ENCODE measurements at places on chromosomes 16 and 17. TPM values are rescaled to one million over a fixed set of nuclear protein-coding genes. Genes with fewer than 3 reads are reported as not detected.
A peak's percentile ranks its signal among the peaks of the same experiment; 100 is the strongest.

- peak; percentile 68 for DNase-seq
Measured at GRCh38 chr17:42459801-42460281, 1.2 kb downstream of the ATP6V0A1 start.

GRCh38 chr17:42026857-42027589 lies 7.1 kb downstream of the NKIRAS2 start:
- DNase-seq: no peak

- no peak for DNase-seq
Measured at GRCh38 chr16:75801307-75801706, 75.0 kb upstream of the CPHXL start.

DNA sequence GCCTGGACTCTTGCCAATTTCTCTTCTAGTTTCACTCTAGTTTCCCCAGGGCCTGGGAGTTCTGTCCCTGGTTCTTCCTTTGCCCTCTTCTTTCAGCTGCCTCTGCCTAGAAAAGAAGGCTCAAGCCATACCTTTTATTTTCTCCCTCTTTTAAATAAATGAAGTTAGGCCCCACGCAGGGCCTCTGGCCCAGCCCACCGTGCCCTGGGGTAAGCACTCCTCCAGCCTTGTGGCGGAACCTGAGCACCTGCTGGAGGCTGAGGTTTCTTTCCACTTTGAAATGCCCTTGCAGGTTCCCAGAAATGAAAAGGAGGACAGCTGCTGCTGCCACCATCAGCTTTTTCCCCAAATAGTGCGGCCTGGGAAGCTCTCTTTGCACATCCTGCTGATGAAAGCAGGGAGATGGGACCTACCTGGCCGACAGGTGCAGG lies 139.4 kb downstream of the CCDC182 start:
- DNase-seq: no peak

- no peak for DNase-seq
Measured at GRCh38 chr17:34482730-34483129, 96.7 kb upstream of the TMEM132E start.

The MT4 gene
- total RNA-seq: not detected

- no peak for DNase-seq
Measured at GRCh38 chr17:67322042-67322787, 44.2 kb downstream of the PSMD12 start.

- no peak for DNase-seq
Measured at GRCh38 chr17:45035848-45036247, 15.6 kb downstream of the DCAKD start.

DNA sequence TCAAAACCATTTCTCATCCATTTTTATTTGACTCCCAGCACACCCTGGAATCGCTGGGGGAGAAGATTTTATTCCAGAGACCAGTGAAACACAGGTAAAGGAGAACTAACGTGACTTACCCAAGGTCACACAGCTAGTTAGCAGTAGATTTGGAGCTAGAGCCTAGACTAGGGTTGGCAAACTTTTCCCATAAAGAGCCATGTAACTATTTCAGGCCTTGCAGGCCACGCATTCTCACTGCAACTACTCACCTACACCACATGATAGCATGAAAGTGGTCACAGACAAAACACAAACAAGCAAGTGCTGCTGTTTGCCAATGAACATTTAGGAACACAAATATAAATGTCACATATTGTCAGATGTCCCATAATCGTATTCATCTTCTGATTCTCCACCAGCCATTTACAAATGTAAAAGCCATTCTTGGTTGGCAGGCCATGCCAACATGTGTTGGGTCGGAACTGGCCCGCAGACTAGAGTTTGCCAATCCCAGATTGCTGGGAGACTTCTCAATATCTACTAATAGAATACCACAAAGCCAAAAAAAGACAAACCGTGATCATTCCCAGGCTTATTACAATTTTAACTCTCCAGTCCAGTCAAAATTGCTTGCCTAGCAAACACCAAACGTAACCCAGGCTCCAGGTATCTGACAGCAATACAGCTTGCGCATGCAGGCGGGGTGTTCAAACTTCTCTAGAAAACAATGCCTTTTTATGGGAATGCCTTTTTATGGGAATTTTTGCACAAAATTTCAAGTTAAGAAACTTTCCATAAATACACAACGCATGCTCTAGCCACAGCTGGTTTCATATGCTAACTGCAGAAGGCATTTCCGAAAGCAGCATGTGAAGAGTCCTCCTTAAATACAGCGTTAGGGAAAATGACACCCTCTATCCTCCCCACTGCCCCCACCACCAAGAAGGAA lies 20.9 kb downstream of the ZFHX3 start:
- DNase-seq: no peak

The CUEDC1 gene
- total RNA-seq: 4.4 TPM
